ENCODE measurements at places on chromosomes 1 and 21.

GRCh38 chr1:205260948-205261732, 33.4 kb downstream of the TMCC2 start:
- DNase-seq: no peak

DNA sequence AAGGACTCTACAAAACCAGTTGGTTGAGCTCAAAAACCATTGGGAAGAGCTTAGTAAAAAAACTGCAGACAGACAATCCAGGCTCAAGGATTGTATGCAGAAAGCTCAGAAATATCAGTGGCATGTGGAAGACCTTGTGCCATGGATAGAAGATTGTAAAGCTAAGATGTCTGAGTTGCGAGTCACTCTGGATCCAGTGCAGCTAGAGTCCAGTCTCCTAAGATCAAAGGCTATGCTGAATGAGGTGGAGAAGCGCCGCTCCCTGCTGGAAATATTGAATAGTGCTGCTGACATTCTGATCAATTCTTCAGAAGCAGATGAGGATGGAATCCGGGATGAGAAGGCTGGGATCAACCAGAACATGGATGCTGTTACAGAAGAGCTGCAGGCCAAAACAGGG, 104.0 kb upstream of the BMP8A start:
- no peak for DNase-seq

GRCh38 chr1:6370006-6370405, 23.6 kb downstream of the ACOT7 start:
- DNase-seq: no peak

GRCh38 chr1:158117854-158118704, 62.6 kb upstream of the CD1D start:
- no peak for DNase-seq
